Aorta (tissue), 5 donors: ENCODE measurements at places on chromosomes 4 and X.

DNA sequence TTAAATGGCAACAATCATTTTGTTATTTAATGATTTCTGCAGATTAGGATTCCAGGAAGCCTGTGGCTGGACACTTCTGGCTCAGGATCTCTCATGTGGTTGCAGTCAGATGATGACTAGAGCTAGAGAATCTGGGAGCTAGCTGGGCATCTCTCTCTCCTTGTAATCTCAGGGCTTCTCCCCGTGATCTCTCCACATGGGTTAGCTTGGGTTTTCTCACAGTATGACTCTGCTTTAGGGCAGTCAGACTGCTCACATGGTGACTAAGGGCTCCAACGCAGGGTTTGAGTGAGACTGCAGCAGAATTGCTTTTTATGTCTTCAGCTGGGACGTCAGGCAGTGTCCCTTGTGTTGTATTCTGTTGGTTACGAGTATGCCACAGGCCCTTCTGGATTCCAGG, 361.4 kb downstream of the CBLL2 start:
- no peaks in the 10 kb centered on the region for H3K4me1 ChIP-seq
- no peak for DNase-seq
- H3K27me3 ChIP-seq = no peaks in the 10 kb centered on the region
- H3K27ac ChIP-seq = no peak overlapping the region

- H3K27ac ChIP-seq = no peak overlapping the region
- no peaks in the 10 kb centered on the region for H3K36me3 ChIP-seq
- DNase-seq = no peak
- H3K27me3 ChIP-seq = no peaks in the 10 kb centered on the region
These were observed 644.1 kb downstream of the MID1IP1 start for GRCh38 chrX:39445336-39445735.

DNA sequence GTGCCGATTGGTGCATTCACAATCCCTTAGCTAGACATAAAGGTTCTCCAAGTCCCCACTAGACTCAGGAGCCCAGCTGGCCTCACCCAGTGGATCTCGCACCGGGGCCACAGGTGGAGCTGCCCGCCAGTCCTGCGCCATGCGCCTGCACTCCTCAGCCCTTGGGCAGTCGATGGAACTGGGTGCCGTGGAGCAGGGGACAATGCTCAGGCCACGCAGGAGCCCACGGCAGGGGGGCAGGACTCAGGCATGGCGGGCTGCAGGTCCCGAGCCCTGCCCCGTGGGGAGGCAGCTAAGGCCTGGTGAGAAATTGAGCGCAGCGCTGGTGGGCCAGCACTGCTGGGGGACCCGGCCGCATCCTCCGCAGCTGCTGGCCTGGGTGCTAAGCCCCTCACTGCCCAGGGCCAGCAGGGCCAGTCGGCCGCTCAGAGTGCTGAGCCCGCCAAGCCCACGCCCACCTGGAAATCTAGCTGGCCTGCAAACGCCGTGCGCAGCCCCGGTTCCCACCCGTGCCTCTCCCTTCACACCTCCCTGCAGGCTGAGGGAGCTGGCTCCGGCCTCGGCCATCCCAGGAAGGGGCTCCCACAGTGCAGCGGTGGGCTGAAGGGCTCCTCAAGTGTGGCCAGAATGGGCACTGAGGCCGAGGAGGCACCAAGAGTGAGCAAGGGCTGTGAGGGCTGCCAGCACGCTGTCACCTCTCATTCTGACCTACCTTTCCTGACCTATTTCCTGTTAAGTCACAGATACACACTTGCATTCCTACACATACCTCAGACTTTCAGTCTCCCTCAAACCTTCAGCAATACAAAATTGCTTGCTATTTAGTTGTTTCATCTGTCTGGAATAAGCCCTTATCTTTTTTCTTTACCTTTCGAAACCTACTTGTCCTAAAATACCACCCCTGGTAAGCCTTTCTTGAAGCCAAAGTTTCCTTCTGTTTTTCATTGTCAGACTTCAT, 20.7 kb downstream of the UBE2K start:
- peaks cover 5% of the 10 kb centered on the region for H3K4me1 ChIP-seq
- no peak overlapping the region for H3K27ac ChIP-seq
- DNase-seq = no peak
- no peaks in the 10 kb centered on the region for H3K36me3 ChIP-seq
- no peaks in the 10 kb centered on the region for H3K27me3 ChIP-seq

DNA sequence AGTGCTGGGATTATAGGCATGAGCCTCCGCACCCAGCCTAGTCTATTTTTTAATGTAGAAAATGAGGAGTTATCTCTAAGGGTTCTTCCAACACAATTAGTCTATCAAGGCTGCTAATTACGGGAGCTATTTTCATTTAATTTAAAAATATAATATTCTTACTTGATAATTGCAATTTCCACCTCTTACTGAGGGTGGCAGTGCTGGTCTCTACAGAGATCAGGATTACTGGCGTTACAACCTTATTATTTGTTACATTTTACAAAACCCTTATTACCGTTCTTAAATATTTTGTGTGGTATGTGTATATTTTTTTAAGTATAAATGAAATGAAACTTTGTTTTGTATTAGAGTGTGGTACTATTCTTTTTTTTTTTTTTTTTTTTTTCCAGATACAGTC, 17.6 kb upstream of the GK start:
- H3K27ac ChIP-seq = no peak overlapping the region
- H3K36me3 ChIP-seq = no peaks in the 10 kb centered on the region
- H3K27me3 ChIP-seq = no peaks in the 10 kb centered on the region
- no peak for DNase-seq
- H3K4me1 ChIP-seq = no peaks in the 10 kb centered on the region

DNA sequence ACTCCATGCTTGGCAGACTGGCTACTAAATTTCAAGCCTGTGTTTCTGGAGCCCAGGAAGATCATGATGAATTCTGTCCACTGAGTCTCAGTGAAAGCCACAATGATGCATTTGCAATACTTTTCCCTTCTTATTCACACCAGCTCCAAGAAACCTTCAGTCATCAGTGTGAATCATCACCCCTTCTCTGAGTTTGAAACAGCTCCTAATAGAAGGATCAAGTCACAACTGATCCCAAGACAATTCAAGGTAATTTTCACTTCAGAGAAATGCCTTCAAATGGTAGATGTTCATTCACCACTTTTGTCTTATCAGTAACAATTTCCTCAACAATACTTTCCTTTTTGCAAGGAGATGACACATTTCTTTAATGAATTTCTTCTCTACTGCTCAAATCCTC, 257.4 kb downstream of the NLGN4X start:
- H3K36me3 ChIP-seq = no peaks in the 10 kb centered on the region
- H3K27me3 ChIP-seq = no peaks in the 10 kb centered on the region
- H3K27ac ChIP-seq = no peak overlapping the region
- no peaks in the 10 kb centered on the region for H3K4me1 ChIP-seq
- no peak overlapping the region for H3K4me3 ChIP-seq

GRCh38 chr4:173264245-173264644, 69.9 kb downstream of the HMGB2 start:
- no peaks in the 10 kb centered on the region for H3K36me3 ChIP-seq
- H3K27me3 ChIP-seq = no peaks in the 10 kb centered on the region
- no peak overlapping the region for H3K27ac ChIP-seq
- DNase-seq = no peak
- H3K4me1 ChIP-seq = no peaks in the 10 kb centered on the region
- no peak overlapping the region for H3K4me3 ChIP-seq

DNA sequence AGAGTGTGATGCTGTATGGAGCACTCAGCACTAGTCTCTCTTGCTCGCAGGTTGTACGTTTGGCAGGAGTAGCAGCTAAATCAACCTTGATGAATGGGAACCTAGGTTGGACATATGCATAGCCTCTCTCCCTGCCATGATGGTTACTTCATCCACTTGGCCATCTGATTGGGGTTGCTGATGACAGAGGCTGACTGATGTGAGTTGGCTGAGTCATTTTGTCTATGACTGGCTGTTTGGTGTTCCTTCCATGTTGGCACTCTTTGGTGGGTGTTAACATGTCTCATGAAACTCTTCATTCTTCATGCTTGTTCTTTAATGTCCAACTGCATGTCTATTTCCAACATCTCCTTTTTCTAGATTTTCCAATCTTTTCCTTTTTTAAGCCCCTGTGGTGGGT, 31.6 kb upstream of the SPARCL1 start:
- no peak for DNase-seq
- no peak overlapping the region for H3K27ac ChIP-seq
- no peaks in the 10 kb centered on the region for H3K36me3 ChIP-seq
- no peaks in the 10 kb centered on the region for H3K27me3 ChIP-seq
- peaks cover 2% of the 10 kb centered on the region for H3K4me1 ChIP-seq
- H3K4me3 ChIP-seq = no peak overlapping the region

DNA sequence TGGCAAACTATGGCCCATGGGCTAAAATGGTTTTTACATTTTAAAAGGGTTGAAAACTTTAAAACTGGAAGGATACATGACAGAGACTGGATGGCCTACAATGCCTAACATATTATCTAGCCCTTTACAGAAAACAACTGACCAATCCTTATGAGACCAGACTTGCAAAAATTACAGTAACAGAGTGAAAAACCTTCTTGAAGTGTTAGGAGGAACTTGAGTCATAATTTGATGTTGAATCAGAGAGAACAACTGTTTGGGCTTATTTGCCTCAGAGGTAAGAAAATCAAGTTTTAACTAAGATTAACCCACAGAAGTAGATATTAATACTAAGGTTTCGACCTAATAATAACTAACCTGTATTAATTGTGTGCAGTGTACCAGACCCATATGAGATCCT, 12.4 kb upstream of the NAP1L5 start:
- no peak for DNase-seq
- peaks cover 3% of the 10 kb centered on the region for H3K4me1 ChIP-seq
- H3K36me3 ChIP-seq = peaks cover 4% of the 10 kb centered on the region
- no peaks in the 10 kb centered on the region for H3K27me3 ChIP-seq

DNA sequence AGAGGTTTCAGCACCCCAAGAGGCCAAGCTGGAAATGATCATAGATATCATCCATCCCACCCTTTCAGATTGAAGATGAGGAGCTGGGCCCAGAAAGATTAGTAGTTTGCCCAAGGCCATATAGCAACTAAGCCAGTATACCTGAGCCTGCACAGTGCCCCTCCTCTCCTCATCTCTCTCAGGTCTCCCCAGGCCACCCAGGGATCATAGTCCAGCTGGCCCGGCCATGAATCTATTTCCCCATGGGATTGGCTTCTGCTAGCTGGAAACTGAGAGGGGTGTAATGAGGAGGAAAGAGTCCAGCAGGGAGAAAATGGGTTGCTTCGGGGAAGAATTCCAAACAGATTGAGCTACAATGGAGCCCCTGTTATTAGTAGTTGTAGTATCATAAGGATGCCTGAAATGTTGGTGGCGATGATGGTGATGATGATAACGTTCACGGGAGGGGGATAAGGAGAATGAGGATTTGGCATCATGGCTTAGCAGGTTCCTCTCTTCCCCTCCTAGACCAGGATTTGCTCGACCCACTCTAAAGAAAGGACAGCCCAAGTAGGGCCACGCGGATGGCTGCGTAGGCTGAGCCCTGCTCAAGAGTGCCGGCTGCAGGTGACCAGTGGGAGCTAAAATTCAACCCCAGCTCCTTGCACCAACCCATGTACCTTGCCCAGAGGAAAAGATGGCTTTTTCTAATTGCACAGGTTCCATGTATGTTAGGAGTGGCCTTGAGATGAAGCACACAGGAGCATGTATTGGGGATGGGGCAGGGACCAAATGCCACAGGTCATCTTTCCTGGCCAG, 117.8 kb upstream of the PJA1 start:
- H3K27ac ChIP-seq = no peak overlapping the region
- H3K36me3 ChIP-seq = no peaks in the 10 kb centered on the region
- H3K27me3 ChIP-seq = no peaks in the 10 kb centered on the region
- H3K4me1 ChIP-seq = no peaks in the 10 kb centered on the region
- no peak for DNase-seq

GRCh38 chr4:76166480-76166879, 18.3 kb upstream of the NUP54 start:
- H3K36me3 ChIP-seq = peaks cover 5% of the 10 kb centered on the region
- no peak overlapping the region for H3K4me3 ChIP-seq
- no peak overlapping the region for H3K27ac ChIP-seq
- H3K27me3 ChIP-seq = no peaks in the 10 kb centered on the region

GRCh38 chr4:127856813-127857447, 23.8 kb upstream of the PLK4 start:
- DNase-seq = no peak
- H3K27me3 ChIP-seq = no peaks in the 10 kb centered on the region

DNA sequence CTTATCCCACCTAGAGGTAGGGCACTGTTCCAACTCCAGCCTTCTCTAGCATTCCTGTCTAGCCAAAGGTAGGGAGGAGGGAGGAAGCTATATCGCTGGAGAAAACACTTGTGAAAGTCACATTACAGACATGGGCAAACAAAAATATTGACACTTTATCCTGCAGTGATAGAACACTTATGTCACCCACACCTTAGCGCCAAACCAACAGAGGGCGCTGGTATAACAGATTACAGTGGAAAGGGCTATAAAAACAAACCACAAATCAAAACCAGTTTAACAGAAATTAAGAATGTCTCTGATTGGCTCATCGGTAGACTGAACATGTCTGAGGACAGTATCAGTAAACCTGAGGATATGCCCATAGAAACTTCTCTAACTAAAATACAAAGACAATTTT, 451.3 kb downstream of the TLL1 start:
- no peak overlapping the region for H3K4me3 ChIP-seq
- H3K4me1 ChIP-seq = no peaks in the 10 kb centered on the region
- H3K27ac ChIP-seq = no peak overlapping the region
- DNase-seq = no peak

DNA sequence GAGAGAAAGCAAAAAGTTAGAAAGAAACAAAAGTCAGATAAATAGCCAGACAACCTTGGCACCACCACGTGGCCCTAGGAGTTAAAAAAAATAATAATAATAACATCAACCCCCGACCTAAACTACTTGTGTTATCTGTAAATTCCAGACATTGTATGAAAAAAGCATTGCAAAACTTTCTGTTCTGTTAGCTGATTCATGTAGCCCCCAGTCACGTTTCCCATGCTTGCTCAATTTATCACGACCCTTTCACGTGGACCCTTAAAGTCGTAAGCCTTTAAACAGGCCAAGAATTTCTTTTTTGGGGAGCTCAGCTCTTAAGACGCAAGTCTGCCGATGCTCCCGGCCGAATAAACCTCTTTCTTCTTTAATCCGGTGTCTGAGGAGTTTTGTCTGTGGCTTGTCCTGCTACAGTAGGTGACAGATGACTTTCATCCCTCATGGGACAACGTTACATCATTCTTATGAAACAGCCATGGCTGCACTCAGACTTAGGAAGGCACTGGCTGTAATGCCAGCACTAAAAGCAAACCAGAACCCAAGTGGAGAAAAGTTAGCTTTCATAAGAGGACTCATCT, 520 bp downstream of the ACOX3 start:
- no peaks in the 10 kb centered on the region for H3K27me3 ChIP-seq
- H3K27ac ChIP-seq = peak overlapping the region; percentile 70
- H3K36me3 ChIP-seq = no peaks in the 10 kb centered on the region
- no peak for DNase-seq
- H3K4me3 ChIP-seq = peak overlapping the region; percentile 73

DNA sequence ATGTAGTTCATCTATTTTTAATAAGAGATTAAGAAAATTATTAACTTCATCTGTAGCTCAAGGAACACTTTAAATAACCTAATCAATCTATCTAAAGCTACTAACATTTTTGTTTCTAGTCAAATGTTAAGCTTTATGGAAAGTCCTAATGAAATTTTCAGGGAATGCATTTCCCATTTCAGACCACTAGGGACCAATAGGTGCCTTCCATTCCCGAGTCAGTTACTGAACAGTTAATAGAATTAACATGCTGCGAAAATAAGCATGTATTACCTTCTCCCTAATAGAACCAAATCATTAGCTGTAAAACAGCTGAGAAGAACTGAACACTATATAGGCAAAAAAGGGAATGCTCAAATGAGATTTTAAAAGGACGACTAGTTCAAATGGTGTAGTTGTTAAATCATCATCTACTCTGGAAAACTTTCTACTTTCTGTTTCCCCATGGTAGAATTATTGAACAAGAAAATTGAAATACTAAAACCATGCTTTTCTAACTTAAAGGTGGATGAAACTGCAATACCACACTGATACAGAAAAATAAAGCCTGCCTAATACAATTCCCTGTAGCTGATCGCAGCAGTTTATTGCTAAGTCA, 22.5 kb downstream of the STX18 start:
- H3K4me1 ChIP-seq = no peaks in the 10 kb centered on the region
- H3K27ac ChIP-seq = no peak overlapping the region
- no peak overlapping the region for H3K4me3 ChIP-seq
- DNase-seq = no peak
